ENCODE measurements at places on chromosomes 1 and 21. TPM values are rescaled to one million over a fixed set of nuclear protein-coding genes. Genes with fewer than 3 reads are reported as not detected.

Gene NEK2
- 3.1 TPM for total RNA-seq

Gene NASP
- total RNA-seq, result 36.5 TPM

Gene HHIPL2
- total RNA-seq, result under 0.01 TPM

Gene RGS16
- total RNA-seq, result 7.8 TPM

Gene HTR6
- not detected for total RNA-seq

Measured in skeletal muscle tissue (tissue), 5 donors.